Epithelial cell of umbilical artery (primary cell): ENCODE measurements at places on chromosomes 2 and 18. TPM values are rescaled to one million over a fixed set of nuclear protein-coding genes. Genes with fewer than 3 reads are reported as not detected.

Gene LIMS1
- 137 and 199 TPM in 2 replicates for total RNA-seq

Gene SAG
- total RNA-seq = under 0.01 TPM in 1 of 2 replicates, not detected in the other

Gene SMIM21
- total RNA-seq = not detected in 2 replicates

Gene ANKRD36B
- total RNA-seq = 87.7 TPM in 2 replicates

Gene CCDC85A
- total RNA-seq = 20.5 and 24.5 TPM in 2 replicates

Gene KCNJ3
- total RNA-seq = not detected in 2 replicates

Gene NT5C1B
- not detected in 2 replicates for total RNA-seq

Gene CCDC102B
- 3.0 and 9.1 TPM in 2 replicates for total RNA-seq

Gene SOX11
- total RNA-seq = under 0.01 TPM in 2 replicates

Gene AQP12B
- not detected in 2 replicates for total RNA-seq

Gene SULT1C4
- 12.9 and 27.0 TPM in 2 replicates for total RNA-seq

Gene COL5A2
- total RNA-seq = 151 and 181 TPM in 2 replicates

Gene MPP4
- total RNA-seq = 4.0 and 4.5 TPM in 2 replicates

Gene CMPK2
- total RNA-seq = 9.7 and 57.6 TPM in 2 replicates

Gene THSD7B
- total RNA-seq = 0.65 TPM in 1 of 2 replicates, not detected in the other

Gene IL36G
- total RNA-seq = not detected in 2 replicates

Gene COLEC12
- 27.1 and 27.9 TPM in 2 replicates for total RNA-seq

Gene ABHD1
- not detected in 2 replicates for total RNA-seq

Gene CELF4
- not detected in 2 replicates for total RNA-seq

Gene POU3F3
- total RNA-seq = not detected in 2 replicates

Gene HES6
- 5.9 and 8.8 TPM in 2 replicates for total RNA-seq

Gene FKBP7
- 25.4 and 25.7 TPM in 2 replicates for total RNA-seq

Gene RAB27B
- 0.32 and 0.46 TPM in 2 replicates for total RNA-seq

Gene SCN2A
- 0.46 TPM in 1 of 2 replicates, not detected in the other for total RNA-seq
